ENCODE measurements at places on chromosomes 11 and 22.

DNA sequence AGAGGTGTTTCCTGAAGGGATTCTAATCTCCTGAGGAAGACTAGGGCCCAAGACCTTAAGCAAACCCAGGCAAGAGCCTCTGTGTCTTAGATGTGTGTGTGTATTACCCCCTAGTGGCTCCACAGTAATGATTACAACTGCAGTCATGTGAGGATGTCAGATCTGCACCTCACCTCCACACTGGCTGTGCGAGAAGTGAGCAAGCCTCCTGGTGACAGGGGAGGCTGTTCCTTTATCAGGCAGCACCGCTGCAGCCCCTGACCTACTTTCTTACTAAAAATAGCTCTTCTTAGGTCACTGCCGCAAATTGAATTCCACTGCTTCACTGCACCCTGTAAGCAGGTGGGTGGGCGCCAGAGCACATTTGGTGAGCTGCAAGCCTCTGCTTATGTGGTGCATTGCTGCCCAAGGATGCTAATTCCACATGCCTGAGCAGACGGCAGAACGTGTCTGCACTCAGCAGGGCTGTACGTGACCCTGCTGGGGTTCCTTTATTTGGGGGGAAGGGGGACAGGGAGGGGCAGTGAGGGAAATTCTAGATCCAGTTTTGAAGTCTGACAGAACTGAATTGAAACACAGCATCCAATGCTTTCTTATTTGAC lies 112.4 kb downstream of the KCNC1 start:
- DNase-seq = no peak

- no peak for DNase-seq
These were observed 9.8 kb downstream of the SLC17A6 start for GRCh38 chr11:22347857-22348487.

- DNase-seq = no peak
These were observed 42.5 kb upstream of the PAMR1 start for GRCh38 chr11:35567737-35568465.

- DNase-seq = no peak
These were observed 2.9 kb downstream of the ZP1 start for GRCh38 chr11:60870276-60870675.

- DNase-seq = no peak
These were observed 383.5 kb upstream of the CADM1 start for GRCh38 chr11:115887727-115888126.

GRCh38 chr11:107025673-107026072 lies 7.4 kb upstream of the GUCY1A2 start:
- DNase-seq = no peak

- no peak for DNase-seq
These were observed 79.4 kb downstream of the ATM start for GRCh38 chr11:108302121-108302785.

GRCh38 chr11:86747801-86748200 lies 52.5 kb upstream of the PRSS23 start:
- DNase-seq = no peak

- DNase-seq = no peak
These were observed 400.0 kb downstream of the ETS1 start for GRCh38 chr11:128187377-128187776.

- DNase-seq = no peak
These were observed at the start of gene SMIM38 for GRCh38 chr11:69155302-69156234. SMIM38 (plus strand) TSS chr11:69155935; CDS start chr11:69157847, 1,912 bp downstream.

GRCh38 chr11:28962502-28962901 lies 854.3 kb downstream of the METTL15 start:
- no peak for DNase-seq

- DNase-seq = no peak
These were observed 14.2 kb downstream of the ATM start for GRCh38 chr11:108237058-108237481.

GRCh38 chr22:47177334-47177815 lies 414.9 kb downstream of the TBC1D22A start:
- DNase-seq = no peak

GRCh38 chr11:28054821-28055220 lies 53.1 kb downstream of the KIF18A start:
- DNase-seq = peak; percentile 48

DNA sequence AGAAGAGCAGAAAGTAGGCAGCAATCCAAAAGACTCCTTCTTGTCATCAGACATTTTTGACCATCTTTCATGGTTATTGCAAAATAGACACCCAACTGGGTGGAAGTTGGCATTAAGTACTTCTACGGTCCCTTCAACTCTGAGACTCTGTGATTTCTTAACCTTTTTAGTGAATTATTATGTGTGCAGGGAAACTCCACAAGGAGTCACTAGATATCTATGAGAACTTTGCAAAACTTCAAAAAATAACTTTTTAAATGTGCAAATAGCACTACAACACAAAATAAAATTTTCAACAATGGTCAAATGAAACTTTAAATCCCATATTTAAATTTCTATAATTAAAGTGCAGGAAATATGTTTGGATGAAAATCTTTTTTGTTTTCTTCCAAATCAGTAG lies 88.7 kb downstream of the SLC17A6 start:
- no peak for DNase-seq

- DNase-seq = peak; percentile 75
These were observed 3.3 kb upstream of the DDI1 start for GRCh38 chr11:104033134-104033533.

DNA sequence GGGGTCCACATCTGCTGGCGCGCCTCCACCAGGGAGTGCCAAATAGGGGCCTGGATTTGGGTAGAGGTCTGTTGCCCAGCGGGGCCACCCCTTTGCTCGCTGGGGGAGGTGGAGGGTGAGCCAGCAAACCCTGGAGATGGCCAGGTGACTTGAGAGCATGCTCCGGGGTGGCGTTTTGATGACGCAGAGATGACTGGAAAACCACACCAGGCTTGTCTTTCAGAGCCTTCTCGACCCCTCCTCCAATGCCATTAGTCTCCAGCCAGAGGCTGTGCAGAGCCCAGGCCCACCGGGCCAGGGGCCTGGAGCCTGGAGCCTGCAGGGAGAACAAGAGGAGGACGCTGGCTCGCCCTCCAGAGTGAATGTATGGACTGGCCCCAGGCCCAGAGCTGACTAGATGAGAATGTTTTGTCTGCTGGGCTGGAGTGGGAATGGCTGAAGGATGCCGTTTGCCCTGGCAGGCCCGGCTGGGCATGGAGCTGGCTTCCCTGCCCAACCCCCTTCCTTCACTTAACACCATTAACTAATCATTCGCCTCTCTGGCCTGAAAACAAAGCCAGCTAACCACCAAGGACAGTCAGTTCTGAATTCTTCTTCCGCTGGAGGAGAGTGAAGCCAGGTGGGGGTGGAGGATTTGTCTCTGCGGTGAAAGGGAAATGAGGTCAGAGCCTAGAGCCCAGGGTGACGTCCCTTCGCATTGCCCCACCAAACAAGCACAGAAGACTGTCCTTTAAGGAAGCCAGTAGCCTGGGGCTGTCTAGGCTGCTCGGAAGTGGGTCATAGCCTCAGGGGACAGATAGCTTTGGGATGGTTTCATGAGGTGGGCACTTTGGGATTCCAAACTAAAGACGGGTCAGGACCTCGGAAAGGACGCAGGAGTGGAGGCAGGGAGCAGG lies 1.6 kb upstream of the MCAM start:
- DNase-seq = no peak

DNA sequence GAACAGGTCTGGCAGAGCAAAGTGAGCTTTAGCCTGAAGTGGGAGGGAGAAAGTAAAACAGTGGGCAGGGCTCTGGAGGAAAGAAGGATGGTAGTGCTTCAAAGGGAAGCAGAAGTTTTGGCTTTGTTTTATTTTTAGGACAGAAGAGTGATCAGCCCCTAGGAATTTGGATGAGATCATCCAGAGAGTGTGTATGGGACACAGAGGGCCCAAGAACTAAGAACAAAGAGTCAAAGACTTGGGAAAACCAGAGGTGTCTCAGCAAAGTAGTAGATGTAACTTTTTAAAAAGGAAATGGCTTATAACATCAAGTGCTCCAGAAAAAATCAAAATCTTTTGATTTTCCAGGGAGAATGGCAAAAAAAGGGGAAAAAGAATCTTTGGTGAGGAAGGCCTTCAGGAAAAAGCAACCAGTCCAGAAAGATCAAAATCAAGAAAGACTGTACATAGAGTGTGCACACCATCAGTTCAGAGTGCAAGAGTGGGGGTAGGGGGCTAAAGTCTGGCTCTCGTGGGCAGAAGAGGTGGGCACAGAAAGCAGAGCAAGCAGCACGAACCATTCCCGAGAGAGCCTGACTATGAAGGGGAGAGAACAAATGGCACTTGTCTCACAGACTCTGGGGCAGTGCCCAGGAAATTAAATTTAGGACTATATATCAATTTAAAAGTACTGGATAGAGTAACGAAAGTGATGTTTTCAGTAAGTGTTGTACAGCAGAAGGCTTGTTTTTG lies 30.0 kb downstream of the MAPK1 start:
- peak; percentile 74 for DNase-seq

Data from fibroblast of skin of left quadriceps (primary cell).